T-helper 2 cell treated with Interferon-gamma antibody and Interleukin-4, amounts not matched to agents 100 ng/mL and 5 ng/mL, for 36 hours (primary cell): ENCODE measurements at places on chromosomes 3 and 15. TPM values are rescaled to one million over a fixed set of nuclear protein-coding genes. Genes with fewer than 3 reads are reported as not detected.

KLHL40 gene
- total RNA-seq = not detected in 2 replicates

HCLS1 gene
- 336 and 340 TPM in 2 replicates for total RNA-seq

SEMA5B gene
- total RNA-seq = not detected in 2 replicates

ANKRD63 gene
- total RNA-seq = 0.23 TPM in 1 of 2 replicates, not detected in the other

NAA80 gene
- 27.4 and 29.0 TPM in 2 replicates for total RNA-seq

STRIT1 gene
- total RNA-seq = not detected in 2 replicates

HRH1 gene
- 0.41 and 0.43 TPM in 2 replicates for total RNA-seq

UBA3 gene
- 114 TPM in 2 replicates for total RNA-seq

GREM1 gene
- total RNA-seq = not detected in 2 replicates

C3orf85 gene
- total RNA-seq = not detected in 2 replicates

GOLGA8S gene
- 0.80 TPM in 2 replicates for total RNA-seq
